Stimulated activated CD4-positive, alpha-beta T cell treated with anti-CD3 and anti-CD28 coated beads, Interleukin-15, amount 100 ng/mL, for 1 hour (primary cell): ENCODE measurements at places on chromosomes 5 and 9.

DNA sequence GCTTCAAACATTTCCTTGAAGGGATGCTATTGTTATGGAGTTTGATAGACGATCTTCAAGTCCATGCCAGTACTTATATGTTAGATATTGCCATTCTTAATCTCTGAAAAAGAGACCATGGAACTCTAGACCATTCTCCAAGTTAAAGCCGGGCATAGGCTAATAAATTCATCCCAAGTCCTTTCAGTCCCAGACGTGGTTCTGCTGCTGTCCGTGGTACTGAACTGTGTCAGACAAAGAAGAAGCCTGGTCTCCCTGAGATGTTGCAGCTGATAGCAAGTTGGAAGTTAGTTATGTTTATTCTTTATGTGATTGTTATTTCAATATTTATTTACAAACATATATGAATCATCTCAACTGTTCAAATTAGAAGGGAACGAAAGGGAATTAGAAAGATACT, 158.7 kb downstream of the NMUR2 start:
- DNase-seq: no peak

GRCh38 chr9:18067548-18068120, 406.3 kb upstream of the ADAMTSL1 start:
- no peak for DNase-seq

GRCh38 chr5:178740181-178740557, 9.7 kb upstream of the ZNF354A start:
- DNase-seq: no peak

DNA sequence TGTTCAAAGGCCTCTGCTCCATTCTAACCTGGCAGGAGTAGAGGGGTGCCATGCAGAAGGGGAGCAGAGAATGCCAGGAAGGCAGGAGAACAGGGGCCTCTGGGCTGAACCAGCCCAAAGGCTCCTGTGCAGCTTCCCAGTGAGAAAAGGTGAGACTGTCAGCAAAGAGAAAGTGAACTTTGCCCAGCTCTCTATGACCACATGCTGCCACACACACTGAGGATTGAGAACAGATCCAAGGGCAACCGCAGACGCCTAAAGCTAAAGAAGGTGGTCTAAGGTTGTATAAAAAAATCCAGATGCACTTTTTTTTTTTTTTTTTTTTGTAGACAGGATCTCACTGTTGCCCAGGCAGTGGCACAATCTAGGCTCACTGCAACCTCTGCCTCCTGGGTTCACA, 51.4 kb downstream of the ALDH7A1 start:
- DNase-seq: no peak

GRCh38 chr9:1473956-1474634, 423.9 kb downstream of the DMRT2 start:
- no peak for DNase-seq

DNA sequence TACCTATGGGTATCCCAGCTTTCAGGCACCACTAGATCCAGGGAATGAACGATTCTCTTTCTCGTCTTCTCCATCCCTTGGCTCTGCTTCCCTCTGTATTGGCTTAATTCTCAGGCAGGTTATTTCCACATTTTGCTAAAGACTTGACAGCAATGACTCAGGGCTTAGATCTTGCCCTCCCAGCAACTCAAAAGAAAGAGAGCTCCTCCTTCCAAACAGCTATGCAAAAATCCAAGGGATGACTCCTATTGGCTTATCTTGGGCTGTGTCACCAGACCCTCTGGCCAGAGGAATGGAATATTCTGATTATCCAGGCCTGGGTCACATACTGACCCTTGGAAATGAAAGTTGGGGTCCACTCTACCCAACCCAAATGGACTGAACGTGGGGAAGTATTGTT, 270.2 kb downstream of the NTRK2 start:
- no peak for DNase-seq

DNA sequence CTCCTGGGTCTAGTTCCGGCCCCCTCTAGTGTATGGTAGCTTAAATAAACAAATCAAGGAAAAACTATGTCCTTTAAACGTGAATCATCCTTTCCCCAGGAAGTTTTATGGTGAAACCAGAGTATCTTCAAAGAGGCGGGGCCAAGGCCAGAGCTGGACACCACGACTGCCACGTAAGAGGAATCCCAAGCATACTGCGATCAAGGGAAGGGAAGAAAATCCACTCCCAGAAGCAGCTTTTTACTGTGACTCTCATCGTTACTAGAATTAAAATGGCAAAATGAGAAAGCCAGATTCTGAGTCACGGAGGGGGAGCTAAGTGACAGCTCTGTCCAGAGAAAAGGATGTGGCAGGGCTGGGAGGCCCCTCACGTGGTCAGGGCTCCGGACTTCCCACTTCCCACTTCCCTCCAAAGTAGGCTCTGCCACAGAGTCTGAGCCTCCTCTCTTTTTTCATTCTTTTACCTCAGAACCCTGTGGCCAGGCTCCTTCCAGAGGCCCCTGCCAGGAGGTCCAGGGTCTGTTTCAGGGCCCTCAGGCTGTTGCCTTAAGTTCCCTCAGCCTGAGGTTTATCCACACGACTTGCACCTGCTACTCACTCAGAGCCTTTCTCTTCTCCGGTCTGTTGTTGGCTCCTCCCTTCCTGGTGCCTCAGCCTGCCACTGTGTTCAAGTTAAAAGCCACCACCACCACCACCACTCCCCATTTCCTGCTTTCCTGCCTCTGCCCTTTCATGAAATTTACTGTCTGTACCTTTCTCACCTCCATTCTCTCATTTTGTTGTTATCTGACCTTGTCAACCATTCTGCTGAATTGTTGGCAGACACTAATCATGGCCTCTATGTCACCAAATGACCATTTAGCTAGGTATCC, 1.4 kb upstream of the GLRX start:
- no peak for DNase-seq

- DNase-seq: peak; percentile 25
Observed at GRCh38 chr5:132777209-132778069, at the start of gene SEPTIN8. Gene SEPTIN8, minus strand, starts transcription at chr5:132777239. Its CDS starts 102 bp downstream, at chr5:132777137.

DNA sequence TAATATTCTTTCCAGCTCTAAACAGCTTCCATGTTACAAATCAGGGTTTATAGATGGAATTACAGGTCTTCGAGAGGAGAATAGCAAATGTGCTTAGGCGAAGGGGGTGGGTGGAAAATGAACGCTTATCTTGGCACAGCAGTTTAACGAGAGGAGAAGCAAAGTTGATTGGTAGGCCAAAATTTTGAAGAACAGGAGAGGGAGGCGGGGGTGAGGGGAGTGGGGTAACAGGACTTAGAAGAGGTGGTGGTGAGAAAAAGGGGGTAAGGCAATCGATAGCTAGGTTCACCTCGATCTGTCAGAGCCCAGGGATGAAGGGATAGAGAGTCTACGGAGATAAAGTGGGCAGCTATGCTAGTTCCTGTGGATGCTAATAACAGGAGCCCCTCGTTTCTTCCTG, 764 bp downstream of the ANKRA2 start:
- no peak for DNase-seq

DNA sequence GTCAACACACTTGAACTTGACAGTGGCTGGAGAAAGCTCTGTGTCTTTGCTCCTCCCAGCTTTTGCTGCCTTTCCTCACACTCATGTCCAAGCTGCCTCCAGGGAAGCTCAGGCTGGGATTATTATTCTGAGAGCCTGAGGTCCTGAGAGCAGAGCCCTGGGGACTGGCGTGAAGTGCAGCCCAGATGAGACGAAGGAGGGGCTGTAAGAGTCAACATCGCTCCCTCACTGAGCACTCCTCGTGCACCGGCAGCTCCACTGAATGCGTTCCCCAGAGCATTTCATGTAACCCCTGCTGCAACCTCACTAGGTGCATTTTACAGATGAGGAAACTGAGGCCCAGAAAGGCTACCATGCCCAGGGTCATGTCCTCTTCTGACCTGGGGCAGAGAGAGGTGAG, 63.5 kb upstream of the PHYKPL start:
- DNase-seq: no peak

- no peak for DNase-seq
Observed at GRCh38 chr9:129414993-129415941, 205.6 kb downstream of the C9orf50 start.

DNA sequence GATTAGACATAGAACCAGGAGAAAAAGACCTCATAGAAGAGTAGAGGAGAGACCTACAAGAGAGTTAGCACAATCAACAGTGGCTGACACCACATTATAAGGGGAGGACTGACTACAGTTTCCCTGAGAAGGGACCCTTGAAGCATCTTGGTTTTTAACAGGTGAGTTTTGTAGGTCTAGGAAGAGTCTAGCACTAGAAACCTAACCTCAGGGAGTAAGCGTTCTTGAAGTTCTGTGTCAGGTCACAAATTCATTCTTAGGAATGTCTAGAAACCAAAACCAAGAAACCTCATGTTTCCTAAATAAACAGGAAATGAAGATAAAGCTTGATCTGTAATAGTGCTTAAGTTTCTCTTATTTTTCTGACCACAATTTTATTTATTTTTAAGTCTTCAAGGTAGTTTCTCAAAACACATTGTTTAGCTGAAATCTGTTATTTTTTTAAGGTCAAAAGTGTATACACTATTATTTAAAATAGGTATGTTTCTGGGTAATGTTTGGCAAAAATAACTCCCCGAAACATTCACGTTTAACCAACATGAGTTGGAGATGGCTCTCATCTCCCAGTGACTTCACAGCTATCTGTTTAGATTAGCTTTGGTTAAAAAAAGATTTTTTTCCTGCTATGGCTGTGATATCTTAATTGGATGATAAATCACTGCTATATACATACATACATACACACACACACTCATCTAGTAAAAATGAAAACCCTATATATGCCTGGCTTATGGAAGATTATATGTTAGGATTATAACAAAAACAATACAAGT, 37.1 kb downstream of the MAP3K1 start:
- DNase-seq: no peak

DNA sequence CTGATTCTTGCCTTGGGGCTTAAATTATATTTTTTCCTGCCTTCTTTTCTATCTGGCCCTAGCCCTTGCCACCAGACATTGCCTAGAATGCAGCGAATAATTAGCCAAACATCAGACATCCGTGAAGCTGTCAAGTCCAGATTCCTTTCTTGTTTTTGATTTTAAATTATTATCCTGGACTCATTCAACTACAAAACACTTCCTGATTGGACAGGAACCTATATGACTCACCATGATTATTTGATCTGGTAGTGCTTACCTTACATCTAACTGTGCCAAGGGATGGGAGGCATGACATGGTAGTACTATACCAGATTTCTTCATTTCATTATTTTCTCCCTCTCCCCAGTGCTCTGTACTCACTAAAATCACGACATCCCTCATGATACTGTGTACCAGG, 829.6 kb downstream of the TLR4 start:
- DNase-seq: no peak

DNA sequence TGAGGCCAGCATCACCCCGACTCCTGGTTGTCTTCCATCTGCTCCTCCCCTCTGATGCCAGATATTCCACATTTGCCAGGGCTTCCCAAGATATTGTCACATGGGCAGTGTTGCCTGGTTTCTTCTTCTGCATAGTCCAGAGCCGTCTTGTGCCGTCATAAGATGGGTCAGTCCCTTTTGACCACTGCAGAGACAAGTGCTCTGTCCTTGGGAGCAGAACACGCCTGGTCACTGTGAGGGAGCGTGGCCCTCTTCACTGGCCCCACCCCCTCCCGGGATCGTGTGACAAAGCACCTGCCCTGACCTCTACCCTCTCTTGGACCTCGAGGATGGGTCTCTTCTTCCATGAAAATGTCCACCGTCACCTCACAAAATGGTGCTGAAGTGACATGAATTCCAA, 41.6 kb downstream of the UBE2QL1 start:
- DNase-seq: no peak

DNA sequence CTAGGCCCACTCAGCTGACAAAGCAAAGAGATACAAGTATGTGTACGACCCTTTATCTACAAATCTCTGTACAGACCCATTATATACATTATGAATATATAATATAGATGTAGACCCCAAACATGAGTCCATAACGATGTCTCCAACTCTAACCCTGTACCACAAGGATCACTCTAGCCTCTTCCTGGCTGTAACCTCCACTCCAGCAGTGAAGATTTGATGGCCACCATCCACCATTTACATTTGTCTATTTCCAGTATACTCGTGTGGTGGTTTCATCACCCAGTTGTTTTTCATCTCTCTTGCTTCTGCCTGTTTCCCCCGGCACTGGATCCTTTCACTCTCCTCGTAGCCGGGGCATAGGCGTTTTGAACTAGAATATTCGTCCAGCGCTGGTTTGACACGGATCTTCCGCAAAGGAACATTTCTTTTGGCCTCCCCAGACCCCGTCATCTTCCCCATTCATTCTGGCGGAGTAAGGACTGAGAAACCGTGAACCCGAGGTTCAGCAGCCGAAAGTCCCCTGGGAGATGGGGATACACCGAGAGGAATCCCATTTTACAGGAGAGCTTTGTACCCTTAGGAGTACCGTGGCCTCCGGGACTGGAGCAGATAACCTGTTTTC, 828 bp upstream of the TRIO start:
- DNase-seq: no peak

DNA sequence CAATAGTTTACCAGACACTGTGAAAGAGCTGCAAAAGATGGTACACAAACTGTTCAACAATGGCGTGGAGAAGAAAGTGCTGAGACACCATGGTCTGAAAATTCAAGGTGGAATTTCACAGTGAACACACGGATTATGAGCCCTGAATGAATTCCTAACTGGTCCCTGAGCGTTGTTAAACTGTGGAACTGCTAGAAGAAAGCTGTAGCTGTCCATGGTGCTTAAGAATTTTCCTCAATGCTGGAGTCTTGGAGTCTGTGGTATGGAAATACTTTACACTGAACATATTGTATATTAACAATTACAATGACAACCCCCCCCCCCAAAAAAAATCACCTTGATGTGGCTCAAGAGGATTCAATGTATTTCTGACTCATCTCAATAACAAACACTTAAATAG, 68.5 kb downstream of the SLC24A2 start:
- DNase-seq: no peak

- DNase-seq: no peak
Observed at GRCh38 chr9:133090187-133090586, 28.4 kb downstream of the CEL start.

DNA sequence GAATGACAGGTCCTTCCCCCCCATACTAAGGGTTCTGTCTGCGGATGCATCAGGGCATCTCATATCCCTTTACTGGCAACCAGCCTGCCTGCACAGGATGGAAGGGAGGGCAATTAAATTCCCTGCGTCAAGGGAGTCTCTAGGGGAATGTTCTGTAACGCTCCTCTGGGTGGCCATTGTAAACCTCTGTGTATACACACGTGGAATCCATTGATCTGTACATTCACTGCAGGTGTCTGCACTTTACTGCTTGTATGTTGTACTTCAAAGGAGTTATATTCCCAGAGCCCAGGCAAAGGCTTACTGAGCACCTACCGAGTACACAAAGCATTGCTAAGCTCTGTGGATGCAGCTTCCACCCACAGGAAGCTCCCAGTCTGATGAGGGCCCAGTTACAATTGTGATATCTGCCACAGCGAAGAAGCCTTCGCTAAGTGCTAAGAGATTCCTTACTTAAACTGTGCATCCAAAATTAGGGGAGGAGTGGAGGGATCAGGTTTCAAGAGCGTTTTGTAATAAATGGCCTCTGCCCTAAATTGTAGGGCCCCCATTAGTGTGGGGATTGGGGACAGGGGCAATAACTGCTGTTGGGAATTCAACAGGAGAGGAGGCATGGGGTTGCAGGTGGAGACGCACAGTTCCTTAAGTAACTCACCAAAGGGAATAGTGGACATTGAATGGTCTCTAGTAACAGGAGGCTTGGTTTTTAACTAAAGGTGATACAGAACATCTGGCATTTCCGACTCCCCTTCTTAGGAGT, 1.5 kb upstream of the RETREG1 start:
- DNase-seq: no peak
